Ovary (tissue), 10 donors: ENCODE measurements at places on chromosomes 6 and 20.

DNA sequence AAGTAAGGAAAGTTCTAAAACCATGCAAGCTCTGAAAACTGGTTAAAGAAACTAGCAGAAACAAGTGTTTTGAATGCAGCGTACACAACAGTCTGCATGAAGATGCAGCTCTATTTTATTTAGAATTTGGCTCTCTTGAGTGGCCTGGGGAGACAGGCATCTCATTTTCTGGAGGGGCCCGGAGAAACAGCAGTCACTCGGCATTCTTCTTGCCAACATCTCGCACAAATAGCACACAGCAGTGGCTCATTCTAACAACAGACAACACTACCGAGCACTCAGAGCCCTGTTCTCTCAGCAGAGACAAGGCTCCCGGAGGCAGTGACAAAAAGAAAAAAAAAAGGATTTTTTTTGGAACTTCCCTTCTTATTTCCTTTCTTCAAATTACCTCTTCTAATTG is 108.5 kb upstream of the STMND1 start:
- DNase-seq = no peak

GRCh38 chr6:144417681-144418080 is 132.5 kb downstream of the UTRN start:
- no peak for DNase-seq

DNA sequence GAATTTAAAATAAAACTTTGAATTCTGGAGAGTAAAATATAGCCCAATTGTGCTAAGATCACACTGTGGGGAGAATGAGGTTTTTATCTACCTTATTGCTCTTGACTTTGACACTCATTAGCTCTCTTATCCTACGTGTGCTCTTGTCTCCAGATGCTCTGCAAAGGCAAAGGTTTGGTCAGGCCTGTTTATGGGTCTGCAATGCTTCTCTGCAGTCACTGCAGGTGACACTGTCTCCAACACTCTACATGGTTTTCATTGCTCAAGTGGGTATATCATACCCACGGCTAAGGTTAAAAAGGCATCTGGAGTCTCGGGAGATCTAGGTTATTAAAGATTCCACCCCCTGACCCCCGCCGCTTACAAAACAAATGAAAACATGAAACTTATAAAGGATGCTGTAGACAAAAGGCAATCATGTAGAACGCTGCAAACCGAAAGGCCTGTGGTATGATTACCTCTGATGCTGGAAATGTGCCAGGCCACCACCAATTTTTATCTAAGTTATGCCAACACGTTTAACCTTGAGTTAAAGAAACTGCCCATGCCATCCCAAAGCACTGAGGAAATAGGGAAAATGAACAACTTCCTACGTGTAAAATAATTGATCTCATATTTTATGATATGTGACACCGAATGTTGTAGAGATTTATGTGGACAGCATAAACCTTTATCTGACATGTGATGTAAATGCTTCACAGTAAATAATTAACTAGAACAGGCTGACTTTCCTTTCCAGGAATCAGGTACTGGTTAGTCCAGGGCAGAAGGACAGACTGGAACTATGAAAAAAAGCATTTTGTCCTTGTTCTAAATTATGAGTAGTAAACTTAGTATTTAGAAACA is 238.2 kb upstream of the NOX3 start:
- DNase-seq = no peak

DNA sequence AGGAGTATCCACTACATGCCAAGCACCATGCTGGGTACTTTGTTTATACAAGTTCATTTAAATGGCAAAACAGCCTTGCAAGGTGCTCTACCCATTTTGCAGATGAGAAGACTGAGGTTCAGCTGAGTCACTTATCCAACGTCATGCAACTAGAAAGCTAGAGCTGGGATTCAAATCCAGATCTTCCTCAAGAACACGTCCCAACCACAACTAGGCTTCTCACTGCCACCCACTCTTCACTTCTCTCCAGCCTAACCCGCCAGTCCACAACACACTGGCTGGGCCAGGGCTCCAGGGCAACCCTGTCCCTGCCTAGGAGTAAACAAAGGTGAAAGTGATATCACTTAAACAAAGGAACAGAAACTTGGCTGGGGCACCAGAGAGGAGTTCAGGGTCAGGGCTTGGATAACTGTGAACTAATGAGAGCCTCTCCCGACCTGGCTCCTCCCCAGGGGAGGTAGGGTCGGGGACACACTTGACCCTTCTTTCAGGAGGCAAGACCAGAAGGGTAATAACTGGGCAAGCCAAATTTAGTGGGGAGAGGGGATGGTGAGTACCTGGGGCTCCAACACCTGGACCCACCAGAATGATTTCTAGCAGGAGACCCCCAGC is 7.9 kb downstream of the SDC4 start:
- DNase-seq = no peak

DNA sequence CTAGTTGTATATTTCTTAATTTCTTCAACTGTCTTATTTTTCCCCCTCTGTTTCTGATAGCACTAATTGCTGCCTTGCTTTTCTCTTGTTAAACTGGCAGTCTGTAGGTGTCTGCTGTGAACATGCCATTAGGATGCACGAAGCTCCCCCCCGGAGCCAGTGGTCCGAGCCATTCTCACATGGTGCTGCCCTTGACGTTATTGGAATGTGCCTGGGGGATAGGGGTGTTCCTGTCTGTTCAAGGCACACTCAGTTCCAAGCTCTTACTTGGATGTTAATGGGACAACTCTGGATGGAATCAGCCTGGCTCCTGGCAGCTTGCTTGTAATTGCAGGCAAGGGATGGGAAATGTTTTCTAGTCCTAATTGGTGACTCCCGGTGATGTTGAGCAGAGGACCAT is 68.4 kb downstream of the RREB1 start:
- no peak for DNase-seq

DNA sequence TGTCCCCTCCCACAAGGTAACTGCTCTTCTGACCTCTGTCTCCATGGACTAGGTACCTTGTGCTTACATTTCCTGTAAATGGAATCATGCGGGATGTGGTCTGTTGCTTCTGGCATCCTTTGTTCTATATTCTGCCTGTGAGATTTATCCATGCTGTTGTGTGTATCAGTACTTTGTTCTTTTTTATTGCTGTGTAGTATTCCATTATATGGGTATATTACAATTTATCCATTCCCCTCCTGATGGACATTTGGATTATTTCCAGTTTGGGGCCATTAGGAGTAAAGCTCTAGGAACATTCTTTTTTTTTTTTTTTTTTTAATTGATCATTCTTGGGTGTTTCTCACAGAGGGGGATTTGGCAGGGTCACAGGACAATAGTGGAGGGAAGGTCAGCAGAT is 3.4 kb downstream of the C2 start:
- no peak for DNase-seq

GRCh38 chr20:37218441-37218840 is 39.1 kb upstream of the MROH8 start:
- DNase-seq = no peak

- no peak for DNase-seq
Observed at GRCh38 chr6:135088281-135088680, 33.7 kb upstream of the HBS1L start.

DNA sequence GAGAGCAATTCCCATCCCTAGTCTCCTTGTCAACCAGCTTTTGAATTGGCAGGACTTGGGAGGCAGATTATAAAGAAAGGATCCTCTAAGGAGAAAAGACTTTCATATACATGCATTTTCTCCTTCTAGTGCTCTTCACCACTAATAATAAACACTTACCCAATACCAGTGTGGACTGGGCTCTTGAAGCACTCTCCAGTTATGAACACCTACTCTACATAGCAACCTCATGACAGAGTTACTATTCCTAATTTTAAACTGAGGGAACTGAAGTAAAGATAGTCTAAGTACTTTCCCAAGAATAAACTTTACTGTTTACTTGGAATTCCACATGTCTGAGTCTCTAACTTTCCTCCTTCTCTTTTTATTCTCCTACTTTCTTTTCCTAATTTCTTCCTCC is 4.8 kb downstream of the COL9A1 start:
- no peak for DNase-seq
